NCI-H510A (cell line): ENCODE measurements at places on chromosomes 5 and 9.
A peak's percentile ranks its signal among the peaks of the same experiment; 100 is the strongest.

- no peak for DNase-seq
These were observed 369.0 kb upstream of the IRX4 start for GRCh38 chr5:2251751-2252150.

DNA sequence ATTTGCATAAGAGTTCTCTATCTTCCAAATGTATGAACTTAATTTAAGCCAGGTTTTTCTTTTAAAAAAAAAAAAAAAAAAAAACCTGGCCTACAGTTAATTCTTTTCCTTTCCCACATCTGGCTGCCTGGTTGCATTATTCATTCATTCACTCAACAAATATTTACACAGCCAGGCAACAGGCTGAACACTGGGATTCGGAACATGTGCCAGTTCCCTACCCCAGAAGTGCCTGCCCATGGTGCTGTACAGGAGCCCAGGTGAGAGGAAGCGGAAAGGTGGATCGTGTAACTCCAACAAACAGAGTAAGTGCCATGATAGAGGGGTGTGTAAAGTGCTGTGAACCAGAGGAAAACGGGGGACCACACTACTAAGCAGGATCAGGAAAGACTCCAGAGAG lies 93.6 kb downstream of the CDK5RAP2 start:
- no peak for DNase-seq

DNA sequence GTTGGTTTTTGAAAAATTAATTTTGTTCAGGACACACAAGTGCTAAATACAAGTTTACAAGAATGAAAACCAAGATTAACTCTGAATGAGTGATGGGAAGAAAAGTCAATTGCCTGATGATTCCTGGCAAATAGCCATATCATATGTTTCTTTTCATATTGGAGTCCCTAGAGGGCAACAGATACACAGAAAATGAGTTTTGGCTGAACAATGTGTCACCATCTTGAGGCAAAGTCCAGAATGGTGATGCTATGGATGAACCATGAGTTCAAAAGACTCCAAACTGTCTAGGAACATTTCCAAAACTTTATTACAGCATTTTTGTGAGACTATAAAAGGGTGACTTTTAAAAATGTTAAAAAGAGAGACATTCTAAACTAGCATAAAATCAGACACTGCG lies 382.9 kb downstream of the TMEM161B start:
- DNase-seq, result no peak

DNA sequence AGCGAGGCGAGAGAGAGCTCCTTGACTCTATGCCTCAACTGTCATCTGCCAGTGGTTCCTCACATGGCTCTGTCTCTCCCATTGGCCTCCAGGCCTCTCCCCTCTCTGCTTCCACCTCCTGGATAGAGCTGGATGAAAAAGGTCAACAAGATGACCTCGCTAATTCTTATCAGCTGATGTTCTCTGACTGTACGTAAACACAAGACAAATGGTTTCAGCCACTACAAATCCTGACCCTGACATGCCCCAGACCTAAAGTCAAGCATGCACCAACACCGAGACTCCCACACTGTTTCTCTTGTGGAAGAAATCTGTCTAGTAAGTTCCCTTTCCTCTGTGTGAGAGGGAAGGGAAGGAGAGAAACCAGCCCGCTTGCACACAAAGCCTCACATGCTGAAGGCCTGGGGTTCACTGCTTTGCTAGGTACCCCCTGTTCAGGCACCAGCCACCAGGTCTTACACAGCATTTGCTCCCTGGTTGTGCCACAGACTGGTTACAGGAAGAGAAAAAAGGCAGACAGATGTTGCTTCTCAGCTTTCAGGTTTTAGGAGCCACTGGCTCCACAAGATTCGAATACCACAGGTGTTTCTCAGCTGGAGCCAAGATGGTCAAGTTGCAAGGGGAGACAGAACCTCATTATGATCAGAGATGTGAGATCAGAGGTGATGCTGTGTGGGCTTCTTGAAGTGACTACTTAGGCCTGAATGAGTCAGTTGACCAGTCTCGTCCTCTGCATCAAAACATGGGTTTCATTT lies 592.5 kb downstream of the CCDC171 start:
- DNase-seq, result no peak

- no peak for DNase-seq
These were observed 22.1 kb upstream of the C9orf57 start for GRCh38 chr9:72082536-72082935.

- DNase-seq, result peak; percentile 57
These were observed 159.2 kb downstream of the NSG2 start for GRCh38 chr5:174204535-174205313.

DNA sequence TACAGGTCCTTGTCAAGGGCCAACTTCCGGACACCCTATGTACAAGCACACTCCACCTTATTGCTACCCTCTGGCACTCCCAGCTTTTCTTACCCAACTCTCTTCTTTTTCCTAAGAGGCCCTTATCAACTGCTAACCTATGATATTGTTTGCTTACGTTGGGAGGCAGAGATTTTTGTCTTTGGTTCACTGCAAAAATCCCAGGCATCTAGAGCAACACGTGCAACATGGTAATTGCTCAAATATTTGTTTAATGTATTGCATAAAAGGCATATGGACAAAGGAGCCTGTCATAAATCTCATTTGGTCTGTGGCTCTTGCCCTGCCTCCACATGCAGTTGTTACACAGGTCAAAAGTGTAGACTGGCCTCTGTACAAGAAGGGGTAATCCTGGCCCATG lies 35.8 kb upstream of the ATP10B start:
- DNase-seq, result peak; percentile 23

DNA sequence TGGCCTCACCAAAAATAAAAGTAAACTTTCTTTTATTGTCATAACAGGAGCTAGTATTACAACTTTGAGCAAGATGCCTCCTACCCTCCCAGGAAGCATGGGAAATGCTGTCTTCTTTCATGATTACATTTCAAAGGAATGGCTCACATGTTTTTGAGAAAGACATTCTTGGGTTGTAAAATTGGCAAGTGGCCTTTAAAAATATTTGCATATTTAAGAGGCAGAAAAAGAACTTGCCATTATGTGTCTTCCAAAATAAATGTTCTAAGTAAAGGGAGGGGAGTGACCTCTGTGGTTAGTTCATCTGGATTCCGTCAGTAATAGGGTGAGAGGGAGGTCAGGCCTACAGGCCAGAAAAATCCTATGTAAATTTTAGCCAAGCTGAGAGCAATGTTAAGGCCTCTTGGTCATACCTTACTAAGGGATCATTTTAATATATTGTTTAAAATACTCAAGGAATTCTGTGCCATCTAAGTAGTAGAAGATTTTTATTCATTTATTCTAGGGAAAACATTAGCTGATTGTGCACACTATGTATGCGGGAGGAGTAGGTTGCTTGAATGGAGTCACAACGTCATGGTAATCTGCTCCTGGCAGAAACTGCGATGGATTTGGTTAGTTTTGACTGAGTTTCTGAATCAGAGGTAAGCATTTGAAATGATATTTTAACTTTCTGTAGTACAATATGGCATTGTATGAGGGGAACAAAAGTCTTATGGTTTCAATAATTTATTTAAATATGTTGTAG lies 1485.7 kb upstream of the CDH9 start:
- DNase-seq, result no peak
